ENCODE measurements at places on chromosomes 11 and 22.

GRCh38 chr11:130024361-130024760 lies 21.7 kb upstream of the PRDM10 start:
- DNase-seq, result peak; percentile 86

DNA sequence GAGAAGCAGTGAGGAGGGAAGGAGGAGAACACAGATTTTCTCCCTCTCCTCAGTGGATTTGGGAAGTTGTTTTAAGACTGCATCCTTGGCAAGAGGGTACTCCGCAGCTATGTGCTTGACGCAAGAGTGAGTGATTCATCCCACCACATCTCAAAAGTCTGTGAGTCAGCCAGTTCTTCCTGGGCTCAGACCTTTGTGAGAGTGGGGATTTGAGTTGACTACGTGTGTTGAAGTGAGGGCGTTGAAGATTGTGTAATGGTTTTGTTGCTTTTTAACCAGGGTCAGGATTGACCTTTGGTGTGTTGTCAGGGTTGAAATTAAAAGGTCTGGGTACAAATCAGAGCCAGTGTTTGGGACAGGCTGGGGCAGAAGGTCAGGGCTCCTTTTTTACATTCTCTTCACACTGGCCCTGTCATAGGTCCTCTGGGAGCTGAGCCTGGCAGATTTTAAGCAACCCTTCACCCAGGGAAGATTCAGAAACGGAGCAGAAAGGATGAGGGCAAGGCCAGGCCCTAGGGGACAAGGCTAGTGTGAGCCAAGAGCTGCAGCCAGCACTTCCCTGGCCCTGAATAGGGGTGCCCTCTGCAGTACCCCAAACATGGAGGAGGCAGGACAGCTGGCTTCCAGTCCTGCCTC lies 4.2 kb upstream of the C11orf86 start:
- peak; percentile 99 for DNase-seq

DNA sequence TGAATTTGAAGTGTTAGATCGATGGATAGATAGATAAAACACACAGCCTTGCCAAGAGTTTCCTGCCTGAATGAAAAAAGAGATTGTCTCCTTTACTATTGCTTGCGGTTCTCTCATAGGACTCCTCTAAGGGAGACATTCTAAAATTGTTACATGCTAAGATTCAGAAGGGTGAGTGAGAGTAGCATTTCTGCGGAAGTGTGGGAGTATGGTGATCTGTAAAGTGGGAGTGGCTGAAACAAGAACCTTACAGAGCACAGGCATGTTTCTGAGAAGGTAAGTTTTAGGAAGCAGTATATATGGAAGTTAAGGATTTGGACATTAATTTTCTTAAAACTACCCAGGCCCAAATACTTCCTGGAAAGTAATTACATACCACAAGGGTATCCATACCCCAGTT lies 139.6 kb downstream of the TRIM44 start:
- DNase-seq, result no peak

GRCh38 chr11:17494019-17494418 lies 17.4 kb upstream of the ABCC8 start:
- DNase-seq, result no peak

DNA sequence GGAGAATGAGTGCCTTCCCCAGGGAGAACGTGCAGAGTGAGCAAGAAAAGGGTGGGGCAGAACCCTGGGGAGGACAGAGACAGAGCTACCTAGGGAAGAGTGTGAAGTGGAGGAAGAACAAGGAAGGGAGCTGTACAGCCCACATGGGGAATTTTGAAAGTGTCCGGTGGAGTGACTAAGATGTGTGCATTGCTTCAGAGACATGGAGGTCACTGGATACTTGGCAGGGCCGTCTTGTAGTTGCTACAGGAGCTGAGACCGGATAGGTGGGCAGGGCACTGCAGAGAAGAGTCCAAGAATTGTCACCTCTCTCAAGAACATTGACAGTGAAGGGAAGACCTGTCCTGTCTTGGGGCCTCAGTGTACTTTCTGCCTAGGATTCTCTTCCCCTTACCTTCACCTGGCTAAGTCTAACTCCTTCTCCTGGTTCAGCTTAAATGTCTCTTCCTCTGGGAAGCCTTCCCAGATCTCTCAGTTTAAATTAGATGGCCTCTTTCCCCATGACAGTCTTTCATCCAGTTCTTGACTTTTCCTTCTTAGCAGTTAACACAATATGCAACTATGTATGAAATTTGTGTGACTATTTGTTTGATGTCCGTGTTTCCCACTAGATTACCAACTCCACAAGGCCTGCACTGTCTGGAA lies 9.2 kb upstream of the P2RY6 start:
- no peak for DNase-seq

DNA sequence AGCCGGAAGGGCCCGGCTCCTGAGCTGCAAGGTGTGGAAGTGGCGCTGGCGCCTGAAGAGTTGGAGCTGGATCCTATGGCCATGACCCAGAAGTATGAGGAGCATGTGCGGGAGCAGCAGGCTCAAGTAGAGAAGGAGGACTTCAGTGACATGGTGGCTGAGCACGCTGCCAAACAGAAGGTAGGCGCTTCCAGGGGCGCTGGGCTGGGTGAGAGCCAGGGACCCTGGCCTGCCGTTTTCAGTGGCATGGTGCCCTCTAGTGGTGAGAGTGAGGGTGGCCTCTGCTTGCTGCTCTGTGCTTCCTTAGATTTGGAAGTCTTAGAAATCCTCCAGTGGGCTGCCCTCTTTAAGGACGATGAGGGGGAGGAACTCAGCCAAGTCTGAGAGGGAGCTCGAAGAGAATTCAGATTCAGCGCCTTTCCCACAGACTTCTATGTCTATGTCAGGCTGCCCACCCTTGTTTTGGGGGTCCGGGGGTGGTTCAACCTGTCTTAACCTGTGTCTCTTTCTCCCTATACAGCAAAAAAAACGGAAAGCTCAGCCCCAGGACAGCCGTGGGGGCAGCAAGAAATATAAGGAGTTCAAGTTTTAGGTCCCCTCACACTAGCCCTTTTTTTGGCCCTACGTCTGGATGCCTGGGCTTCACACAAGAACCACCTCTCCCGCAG lies 1.8 kb upstream of the PACS1 start:
- DNase-seq, result peak; percentile 58

GRCh38 chr11:2310786-2311352 lies 9.1 kb downstream of the TSPAN32 start:
- no peak for DNase-seq

- DNase-seq, result peak; percentile 4
These were observed 776.0 kb upstream of the ARHGAP42 start for GRCh38 chr11:99911116-99911515.

DNA sequence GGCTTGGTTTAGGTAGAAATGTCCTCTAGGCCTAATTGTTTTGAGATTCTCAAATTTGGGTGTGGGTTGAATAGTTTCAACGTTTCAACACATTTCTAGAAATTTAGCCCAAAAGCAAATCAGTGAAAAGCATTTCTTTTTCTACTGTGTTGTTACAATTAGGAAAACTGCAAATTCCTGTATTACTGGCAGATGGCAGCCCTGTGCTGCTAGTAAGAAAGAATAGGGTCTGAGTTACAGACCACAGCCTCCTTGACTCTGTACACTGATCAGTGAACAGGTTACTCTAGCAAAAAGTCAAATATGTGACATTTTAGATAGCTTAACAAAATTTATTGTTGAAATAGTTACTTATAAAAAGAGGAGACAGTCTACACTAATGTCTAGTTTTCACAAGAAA lies 703.0 kb downstream of the JRKL start:
- no peak for DNase-seq

GRCh38 chr22:50605002-50605612 lies 4.5 kb downstream of the MAPK8IP2 start:
- DNase-seq, result no peak

- no peak for DNase-seq
These were observed 82.9 kb downstream of the OSBP2 start for GRCh38 chr22:30777587-30777986.

DNA sequence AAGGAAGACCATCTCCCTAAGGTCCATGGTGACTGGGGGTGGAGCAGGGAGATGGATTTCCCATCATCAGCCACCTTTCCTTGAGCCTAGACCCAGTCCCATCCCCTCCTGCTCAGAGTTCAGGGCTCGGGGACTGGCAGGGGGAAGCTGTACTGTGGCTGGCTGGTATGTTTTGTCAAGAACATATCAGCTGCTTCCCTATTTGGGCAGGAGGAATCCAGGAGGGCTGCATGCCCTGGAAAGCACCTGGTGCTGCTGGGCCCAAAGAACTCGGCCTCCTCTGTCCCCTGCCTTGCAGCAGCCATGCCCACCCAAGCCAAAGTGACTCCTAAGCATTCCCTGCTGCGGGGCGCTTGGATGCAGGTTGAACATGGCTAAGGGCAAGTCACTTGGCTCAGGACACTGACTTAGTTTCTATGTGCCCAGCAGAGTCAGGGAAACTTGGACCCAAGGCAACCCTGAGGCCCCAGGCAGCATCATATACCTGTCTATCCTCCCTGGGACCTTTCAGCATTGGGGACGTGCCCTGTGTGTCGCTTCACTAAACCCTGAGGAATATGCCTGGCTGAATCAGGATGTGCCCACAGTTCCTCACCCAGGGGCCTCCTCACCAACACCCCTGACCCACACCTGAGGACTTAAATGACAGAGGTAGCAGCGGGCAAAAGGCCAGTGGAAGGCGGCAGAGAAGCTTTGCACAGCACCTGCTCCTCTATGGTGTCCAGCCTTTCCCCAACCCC lies 43.1 kb downstream of the BUD13 start:
- no peak for DNase-seq

- DNase-seq, result no peak
These were observed 15.9 kb downstream of the IL17REL start for GRCh38 chr22:49996518-49997250.

GRCh38 chr22:19680287-19680881 lies 33.9 kb upstream of the SEPTIN5 start:
- no peak for DNase-seq

- no peak for DNase-seq
These were observed 20.9 kb upstream of the SCUBE1 start for GRCh38 chr22:43364169-43364435.

DNA sequence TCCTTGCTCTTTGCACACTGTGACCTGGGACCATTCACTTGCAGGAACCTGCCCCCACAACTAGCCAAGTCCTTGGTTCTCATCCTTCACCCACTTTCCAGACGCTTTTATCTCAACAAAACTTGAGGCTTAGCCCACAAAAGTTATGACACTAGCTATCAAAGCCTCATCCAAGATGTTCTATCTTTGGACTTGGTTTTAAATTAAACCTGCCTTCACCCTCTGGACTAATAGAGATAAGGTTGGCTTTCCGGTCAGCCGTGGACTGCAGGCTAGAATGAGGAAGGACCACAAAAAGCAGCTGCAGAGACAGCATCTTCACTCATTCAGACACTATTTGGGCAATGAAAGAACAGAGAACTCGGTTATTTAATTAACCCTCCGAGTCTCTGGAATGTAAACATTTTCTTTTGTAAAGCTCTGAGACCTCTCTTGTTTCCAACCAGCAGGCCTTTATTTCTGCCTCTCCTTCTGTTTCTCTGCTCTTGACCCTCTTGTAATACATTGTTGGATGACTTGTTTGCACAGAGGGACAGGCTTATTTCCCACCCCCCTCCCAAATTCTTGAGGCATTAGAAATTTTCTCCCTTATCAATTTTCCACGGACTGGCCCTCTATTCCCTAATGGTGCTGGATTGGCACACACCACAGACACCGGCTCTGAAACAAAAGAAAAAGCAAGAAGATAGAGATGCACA lies 41.4 kb downstream of the ARL14EP start:
- DNase-seq, result no peak

GRCh38 chr11:62157603-62158002 lies 32.4 kb upstream of the SCGB1D1 start:
- no peak for DNase-seq

- peak; percentile 85 for DNase-seq
These were observed 35.9 kb upstream of the ZBED5 start for GRCh38 chr11:10893714-10894151.

- peak; percentile 75 for DNase-seq
These were observed 153.1 kb downstream of the UVRAG start for GRCh38 chr11:75968021-75968625.

DNA sequence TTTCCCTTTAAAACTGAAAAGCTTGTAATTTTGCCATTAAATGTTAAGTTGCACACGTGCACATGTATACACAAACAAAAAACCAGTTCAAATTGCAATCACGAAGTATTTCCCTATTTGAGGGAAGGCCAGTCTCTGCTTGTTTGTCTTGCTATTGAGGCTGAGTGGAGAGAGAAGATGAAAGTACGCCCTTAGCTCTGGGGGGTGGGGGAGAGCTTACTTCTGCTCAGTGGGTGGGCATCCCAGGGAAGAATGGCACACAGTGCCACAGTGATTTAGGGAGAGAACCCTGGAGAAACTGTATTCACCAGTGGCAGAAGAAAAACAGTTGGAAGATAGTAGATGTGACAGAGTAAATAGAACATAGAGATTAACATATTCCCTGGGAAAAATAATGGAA lies 8.7 kb downstream of the YAP1 start:
- DNase-seq, result no peak

DNA sequence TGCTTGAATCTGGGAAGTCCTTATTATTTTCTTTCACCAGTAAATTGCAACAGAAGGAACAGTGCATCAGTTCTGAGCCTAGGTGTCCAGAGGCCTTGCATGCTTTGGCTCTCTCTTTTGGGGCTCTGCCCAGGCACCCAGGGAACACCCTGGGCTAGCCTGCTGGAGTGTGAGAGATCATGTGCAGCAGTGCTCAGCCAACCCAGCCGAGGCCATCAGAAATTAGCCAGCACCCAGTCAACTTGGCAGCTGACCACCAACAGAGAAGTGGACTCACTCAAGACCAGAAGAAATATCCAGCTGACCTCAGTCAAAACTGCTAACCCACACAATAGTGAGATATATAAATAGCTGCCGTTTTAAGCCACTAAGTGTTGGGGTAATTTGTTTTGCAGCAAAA lies 11.2 kb upstream of the P4HA3 start:
- DNase-seq, result no peak
